Fibroblast of lung (primary cell): ENCODE measurements at places on chromosomes 2 and 18.

DNA sequence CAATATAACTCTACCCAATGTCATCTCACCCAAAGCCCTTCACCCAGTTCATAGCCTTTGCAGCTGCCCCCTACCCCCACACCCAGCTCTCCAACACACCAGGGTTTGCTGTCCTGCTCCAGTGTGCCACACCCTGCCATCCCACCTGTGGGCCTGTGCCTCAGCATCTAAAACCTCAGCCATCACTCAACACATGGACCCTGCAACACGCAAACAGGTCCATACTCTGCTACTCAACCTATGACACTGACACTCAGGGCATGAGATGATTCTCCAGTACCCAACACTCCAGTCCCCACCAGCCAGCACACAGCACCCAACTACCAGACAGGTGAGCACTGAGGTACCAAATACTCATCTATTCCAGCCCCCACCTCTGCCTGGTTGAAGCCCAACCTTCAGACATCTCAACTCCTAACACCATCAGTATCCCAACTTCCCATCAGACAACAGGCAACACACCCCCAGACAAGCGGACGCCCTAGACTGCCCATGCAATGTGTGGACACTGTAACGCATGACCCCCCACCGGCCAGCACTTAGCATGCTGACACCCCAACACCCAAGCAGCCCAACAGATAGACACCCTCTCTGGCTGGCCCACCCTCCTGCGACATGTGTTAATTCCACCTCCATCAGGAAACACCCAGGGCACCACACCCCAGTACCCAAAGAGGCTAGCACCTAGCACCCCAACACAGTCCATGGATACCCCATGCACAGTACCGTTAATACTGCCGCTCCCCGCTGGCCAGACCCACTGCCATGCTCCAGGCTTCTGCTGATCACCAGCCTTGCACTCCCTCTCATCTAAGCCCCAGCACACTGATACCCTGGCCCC, 25.0 kb downstream of the ZAP70 start:
- DNase-seq, result no peak

DNA sequence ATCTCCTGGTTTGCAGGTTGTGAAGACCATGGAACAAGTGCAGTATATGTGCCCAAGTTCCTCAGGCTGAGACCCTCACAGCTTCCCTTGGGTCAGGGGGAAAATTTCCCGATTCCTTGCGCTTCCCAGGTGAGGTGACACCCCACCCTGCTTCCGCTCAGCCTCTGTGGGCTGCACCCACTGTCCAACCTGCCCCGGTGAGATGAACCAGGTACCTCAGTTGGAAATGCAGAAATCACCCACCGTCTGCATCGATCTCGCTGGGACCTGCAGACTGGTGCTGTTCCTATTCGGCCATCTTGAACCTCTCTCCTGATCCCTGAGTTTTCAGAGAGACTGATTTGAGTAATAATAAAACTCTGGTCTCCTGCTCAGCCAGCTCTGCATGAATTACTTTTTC, 30.6 kb downstream of the CHCHD5 start:
- no peak for DNase-seq

- no peak for DNase-seq
These were observed 84.4 kb downstream of the TGOLN2 start for GRCh38 chr2:85243101-85244072.

- no peak for DNase-seq
These were observed 48.7 kb upstream of the ANXA4 start for GRCh38 chr2:69693059-69693774.

- DNase-seq, result peak; percentile 30
These were observed 107.7 kb downstream of the UGGT1 start for GRCh38 chr2:128198656-128199055.

DNA sequence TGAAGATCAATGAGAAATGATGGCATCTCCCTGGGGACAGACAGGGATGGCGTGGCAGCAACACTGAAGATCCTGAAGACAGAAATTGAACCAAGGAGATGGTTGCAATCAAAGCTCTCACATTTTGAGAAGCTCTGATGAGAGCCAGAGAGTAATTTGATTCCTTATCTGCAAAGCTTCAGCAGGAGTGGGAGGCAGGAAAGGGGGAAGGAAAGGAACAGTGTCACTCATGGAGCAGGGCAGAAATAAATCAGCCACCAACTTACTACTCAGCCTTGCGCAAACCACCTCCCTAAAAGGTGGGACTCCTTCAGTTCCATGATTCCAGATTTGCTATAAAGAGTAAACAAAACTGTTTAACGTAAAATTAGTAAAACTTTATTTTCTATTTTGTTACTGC, 119.2 kb downstream of the CACNB4 start:
- no peak for DNase-seq
